Caki2 (cell line): ENCODE measurements at places on chromosomes 4 and X. TPM values are rescaled to one million over a fixed set of nuclear protein-coding genes. Genes with fewer than 3 reads are reported as not detected.

GAB1 gene
- 1.3 and 17.5 TPM in 2 replicates for total RNA-seq

TRIML2 gene
- total RNA-seq, result not detected in 2 replicates

MAOB gene
- 5.6 and 7.1 TPM in 2 replicates for total RNA-seq

SPANXB1 gene
- not detected in 2 replicates for total RNA-seq

TRIM60 gene
- total RNA-seq, result not detected in 2 replicates

FAM193A gene
- total RNA-seq, result 5.0 and 5.1 TPM in 2 replicates

LRAT gene
- 0.17 TPM in 2 replicates for total RNA-seq

MAGEE2 gene
- not detected in 2 replicates for total RNA-seq

SPATA4 gene
- total RNA-seq, result not detected in 2 replicates

OPN1LW gene
- not detected in 2 replicates for total RNA-seq

APELA gene
- total RNA-seq, result not detected in 2 replicates

IL3RA gene
- total RNA-seq, result not detected in 2 replicates

TMEM154 gene
- not detected in 2 replicates for total RNA-seq

SERTM2 gene
- total RNA-seq, result not detected in 2 replicates

MTNR1A gene
- total RNA-seq, result 0.20 TPM in 1 of 2 replicates, not detected in the other

PRDM8 gene
- total RNA-seq, result 1.2 and 2.3 TPM in 2 replicates

EPGN gene
- total RNA-seq, result 0.81 TPM in 1 of 2 replicates, not detected in the other

MTMR8 gene
- total RNA-seq, result 0.20 and 2.2 TPM in 2 replicates

CUL4B gene
- 18.6 and 20.5 TPM in 2 replicates for total RNA-seq

FAT1 gene
- total RNA-seq, result 107 and 110 TPM in 2 replicates

CYSLTR1 gene
- not detected in 2 replicates for total RNA-seq

KIT gene
- total RNA-seq, result 0.44 TPM in 1 of 2 replicates, not detected in the other

GBA3 gene
- total RNA-seq, result not detected in 2 replicates

GABRG1 gene
- not detected in 2 replicates for total RNA-seq

GPC3 gene
- total RNA-seq, result not detected in 2 replicates

DRP2 gene
- 0.24 TPM in 1 of 2 replicates, not detected in the other for total RNA-seq

NDST3 gene
- total RNA-seq, result 3.0 TPM in 1 of 2 replicates, not detected in the other

TMEM33 gene
- total RNA-seq, result 42.8 and 55.7 TPM in 2 replicates

SMIM10L2A gene
- 1.3 and 1.4 TPM in 2 replicates for total RNA-seq

NAP1L5 gene
- not detected in 2 replicates for total RNA-seq

STK32B gene
- total RNA-seq, result 2.2 and 5.3 TPM in 2 replicates

MAGEC3 gene
- total RNA-seq, result not detected in 2 replicates

ANK2 gene
- total RNA-seq, result 8.3 and 11.1 TPM in 2 replicates

ADGRG2 gene
- total RNA-seq, result 34.1 and 38.6 TPM in 2 replicates

ZDHHC15 gene
- 1.2 TPM in 1 of 2 replicates, not detected in the other for total RNA-seq

FANCB gene
- 0.98 and 4.3 TPM in 2 replicates for total RNA-seq

FGF2 gene
- 26.6 and 27.7 TPM in 2 replicates for total RNA-seq

LINC00632 gene
- total RNA-seq, result 26.1 and 31.3 TPM in 2 replicates

TLR2 gene
- 0.23 and 0.44 TPM in 2 replicates for total RNA-seq

FRMPD3 gene
- total RNA-seq, result 0.03 and 0.54 TPM in 2 replicates
